Mucosa of gallbladder (tissue), 1 donor: ENCODE measurements at places on chromosomes 7 and 10. TPM values are rescaled to one million over a fixed set of nuclear protein-coding genes. Genes with fewer than 3 reads are reported as not detected.

- DNase-seq: no peak
These were observed 24.6 kb upstream of the MPP7 start for GRCh38 chr10:28327491-28327880.

The METTL27 gene
- total RNA-seq: 3.1 TPM

DNA sequence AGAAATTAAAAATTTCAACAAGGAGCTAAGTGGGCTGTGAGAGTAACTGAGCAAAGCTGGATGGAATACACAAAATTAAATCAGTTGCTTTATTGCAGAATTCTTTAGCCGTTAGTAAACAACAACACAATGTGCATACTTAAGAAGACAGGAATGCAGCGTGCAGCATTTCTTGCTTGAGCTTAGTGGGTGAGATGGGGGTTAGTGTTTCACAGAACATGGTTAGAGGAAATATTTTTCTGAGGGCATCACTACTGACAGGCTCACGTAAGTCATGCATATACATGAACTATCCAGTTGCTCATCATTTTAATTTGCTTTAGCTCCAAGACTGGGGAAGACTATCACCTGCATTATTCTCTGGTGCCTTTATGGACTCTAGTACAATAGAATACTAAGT, 80.8 kb downstream of the CD36 start:
- no peak for DNase-seq

The ABCB4 gene
- total RNA-seq: 2.0 TPM

DNA sequence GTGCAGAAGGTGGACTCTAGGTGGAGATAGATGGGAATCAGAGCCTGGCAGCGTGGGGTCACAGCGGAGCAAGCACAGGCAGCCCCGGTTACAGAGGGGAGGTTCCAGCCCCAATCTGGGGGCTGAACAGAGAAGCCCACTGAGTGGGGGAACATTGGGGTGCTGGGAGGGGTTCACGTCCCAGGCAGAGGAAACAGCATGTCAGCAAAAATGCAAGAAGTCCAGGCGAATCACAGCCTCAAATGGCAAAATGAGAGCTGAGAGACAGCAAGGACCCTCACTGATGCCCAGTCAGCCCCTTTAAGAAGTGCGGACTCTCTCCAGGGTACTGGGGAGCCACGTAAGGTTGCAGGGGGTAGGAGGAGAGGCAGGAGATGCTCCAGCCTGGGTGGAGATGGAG, 62.0 kb downstream of the ELFN1 start:
- no peak for DNase-seq

DNA sequence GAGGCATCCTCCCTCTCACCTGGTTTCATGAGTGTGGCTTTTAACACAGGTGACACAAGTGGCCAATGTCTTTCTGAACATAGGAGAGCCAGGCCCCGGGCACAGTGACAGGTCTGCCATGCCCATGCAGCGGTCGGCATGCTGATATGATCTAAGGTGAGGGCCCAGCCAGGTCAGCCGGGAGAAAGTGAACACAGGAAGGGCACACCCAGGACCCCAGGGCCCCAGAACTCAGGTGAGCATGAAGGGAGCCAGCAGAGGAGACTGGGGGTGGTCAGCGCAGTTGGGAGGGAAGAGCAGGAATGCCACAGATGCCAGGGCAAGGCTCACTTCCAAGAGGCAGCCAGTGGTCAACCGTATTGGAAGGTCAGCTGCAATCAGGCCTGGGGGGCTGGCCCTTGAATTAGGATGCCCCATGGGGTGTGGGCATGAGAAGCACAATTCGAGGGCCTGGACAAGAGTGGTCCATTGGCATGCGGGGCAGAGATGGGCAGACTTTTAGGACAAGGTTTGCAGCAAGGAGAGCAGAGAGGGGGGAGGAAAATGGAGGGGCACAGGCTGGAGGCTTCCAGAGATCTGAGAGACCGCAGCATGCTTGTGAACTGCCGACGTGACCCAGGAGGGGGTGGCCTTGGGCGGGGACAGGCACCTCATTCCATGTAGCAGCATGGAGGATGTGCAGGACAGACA, 3.9 kb upstream of the INPP5A start:
- no peak for DNase-seq

DNA sequence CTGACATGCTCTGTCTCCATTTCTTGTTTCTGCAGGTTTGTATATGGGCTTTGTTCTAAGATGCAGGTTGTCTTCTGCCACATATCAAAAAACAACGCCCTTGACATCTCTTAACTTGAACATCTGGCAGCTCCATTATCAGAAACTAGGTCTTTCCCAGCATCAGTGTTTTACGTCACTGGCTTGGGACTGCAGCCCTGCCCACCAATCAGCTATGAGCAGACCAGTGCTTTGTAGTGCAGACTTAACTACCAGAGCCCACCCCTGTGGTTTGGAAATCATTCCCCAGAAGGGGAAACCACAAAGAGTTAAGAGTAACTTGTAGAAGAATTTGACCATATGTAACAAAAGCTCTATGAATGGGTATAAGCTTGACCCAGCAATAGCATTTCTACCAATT, 132.4 kb downstream of the SEPTIN14 start:
- no peak for DNase-seq

DNA sequence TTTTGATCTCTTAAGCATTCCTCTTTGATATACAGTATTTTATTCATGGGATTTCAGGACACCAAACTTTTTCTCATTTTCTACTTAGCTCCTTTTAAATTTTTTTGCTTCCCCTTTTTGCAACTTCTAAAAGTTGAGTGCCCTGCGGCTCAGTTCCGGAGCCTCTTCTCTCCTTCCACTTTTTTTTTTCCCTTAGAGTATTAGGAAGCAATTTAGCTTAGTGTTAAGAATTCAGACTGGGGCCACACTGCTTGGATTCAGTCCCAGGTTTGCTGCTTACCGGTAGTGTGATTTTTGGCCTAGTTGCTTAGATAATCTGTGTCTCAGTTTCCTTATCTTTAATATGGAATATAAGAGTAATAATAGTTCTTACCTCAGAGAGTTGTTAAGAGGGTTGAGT, 3.4 kb downstream of the STAM start:
- no peak for DNase-seq

The INHBA gene
- 17.9 TPM for total RNA-seq
